NCI-H1436 (cell line): ENCODE measurements at places on chromosomes 6 and 20.

DNA sequence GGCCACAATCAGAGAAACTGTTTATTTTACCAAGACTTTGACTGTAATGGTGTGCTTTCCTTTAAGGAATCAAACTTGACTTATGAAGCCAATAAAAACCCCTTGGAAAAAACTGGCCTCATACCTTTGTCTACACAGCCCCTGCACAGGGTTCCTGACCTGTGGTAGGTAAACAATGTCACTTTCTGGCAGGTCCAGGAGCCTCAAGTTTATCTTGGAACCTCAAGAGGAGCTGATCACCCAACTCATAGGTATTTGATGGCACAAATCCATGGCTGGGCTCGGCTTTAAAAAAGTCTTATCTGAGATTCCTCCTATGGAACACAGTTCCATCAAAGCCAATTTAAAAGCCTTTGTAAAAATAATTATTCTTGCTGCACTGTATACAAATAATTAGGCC lies 61.0 kb downstream of the AGPAT4 start:
- no peak for DNase-seq

DNA sequence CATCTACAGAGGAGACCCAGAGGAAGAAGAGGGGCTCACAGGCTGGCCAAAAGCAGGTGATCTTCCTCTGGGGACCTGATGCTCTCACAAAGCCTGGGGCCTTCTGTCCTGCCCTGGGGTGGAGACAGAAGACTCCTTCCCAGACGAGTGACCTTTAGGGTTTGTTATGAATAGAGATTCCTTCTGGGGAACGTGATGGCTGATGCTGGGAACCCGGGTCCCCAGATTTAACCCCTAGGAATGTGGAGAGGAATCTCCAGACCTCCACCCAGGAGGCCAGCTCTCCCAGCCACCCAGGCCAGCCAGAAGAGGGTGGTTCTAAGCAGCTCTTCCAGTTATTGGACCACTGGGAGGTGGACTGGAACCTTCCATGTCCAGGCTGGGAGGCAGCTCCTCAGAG lies 16.8 kb upstream of the CCN5 start:
- DNase-seq: no peak

DNA sequence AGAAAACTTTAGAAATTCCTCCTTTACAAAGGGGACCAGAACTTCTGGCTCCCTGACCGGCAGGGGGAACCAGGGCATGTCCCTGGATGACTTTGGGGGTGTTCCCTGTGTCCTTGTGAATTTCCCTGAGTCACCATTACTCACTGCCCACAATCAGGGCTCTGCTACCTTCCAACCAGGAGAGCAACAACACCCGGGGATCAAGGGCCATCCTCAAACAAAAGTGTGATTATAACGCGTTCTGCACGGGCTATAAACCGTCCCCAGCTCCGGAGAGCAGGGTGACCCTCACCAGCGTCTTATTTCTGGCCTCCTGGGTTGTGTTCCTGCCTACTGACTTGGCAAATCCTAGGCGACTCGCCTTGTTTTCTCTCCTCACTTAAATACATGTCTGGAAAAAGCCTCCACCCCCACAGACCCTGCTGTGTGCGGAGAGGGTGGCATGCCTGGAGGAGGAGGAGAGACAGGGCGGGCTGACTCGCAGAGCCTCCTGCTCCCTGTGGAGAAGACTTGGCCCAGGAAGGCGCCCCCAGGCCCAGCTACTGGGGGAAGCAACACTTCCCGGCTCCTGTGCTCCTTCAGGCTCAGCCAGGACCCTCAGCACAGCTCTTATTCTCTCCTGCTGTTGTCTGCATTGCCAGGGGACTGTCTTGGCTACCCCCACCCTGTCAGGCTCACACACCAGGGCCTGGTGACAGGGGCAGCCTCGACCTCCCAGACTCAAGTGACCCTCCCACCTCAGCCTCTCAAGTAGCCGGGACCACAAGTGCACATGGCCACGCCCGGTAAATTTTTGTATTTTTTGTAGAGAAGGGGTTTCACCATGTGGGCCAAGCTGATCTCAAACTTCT lies 54.1 kb downstream of the FGD2 start:
- DNase-seq: no peak

DNA sequence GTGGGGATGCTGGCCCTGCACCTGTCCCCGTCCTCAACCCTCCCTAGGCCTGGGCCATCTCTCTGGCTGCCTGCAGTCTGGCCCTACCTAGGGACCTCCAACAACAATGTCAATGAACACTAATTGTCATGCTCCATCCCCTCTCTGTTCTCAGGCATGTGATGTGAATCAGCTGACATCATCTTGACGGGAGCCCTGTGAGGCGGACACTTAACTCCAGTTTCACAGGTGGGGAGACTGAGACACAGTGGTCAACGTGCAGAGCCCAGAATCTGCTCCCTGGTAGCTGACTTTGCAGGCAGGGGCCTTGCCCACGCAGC lies 762 bp upstream of the TCEA2 start:
- DNase-seq: no peak

GRCh38 chr6:132168961-132169360 lies 217.8 kb upstream of the CCN2 start:
- no peak for DNase-seq

DNA sequence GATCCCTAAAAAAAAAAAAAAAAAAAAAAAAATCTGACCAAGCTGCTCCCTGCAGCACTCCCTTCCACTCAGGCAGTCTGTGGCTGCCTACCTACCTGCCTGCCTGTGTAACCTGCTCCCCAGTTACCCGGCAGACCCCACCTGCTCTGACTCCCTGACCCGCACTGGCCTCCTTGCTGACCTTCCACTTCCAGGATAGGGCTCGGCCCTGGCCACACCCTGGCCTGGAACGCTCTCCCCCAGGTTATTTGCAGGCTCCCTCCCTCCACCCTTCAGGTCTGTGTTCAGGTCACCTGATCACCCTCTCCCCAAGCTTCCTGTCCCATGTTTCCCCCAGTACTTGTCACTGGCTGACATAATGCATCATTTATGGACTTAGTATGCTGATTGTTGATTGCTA lies 134.3 kb downstream of the SLC23A2 start:
- DNase-seq: no peak

DNA sequence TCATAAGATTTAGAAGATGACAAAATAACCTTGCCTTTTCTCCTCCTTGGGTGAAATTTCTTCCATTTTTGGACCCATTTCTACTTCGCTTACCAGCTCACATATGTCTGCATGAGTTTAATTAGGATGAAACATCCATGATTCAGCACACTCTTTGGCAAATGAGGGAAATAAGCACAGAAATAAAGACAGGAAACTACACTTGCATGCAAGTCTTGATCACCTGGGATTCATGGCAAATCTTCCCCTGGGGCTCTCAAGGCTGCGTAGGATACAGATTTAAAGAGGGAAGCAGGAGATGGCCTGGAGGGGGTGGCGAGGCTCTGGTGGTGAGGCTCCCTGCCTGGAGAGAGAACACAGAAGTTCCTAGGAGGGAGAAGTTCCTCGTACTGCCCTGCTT lies 147.8 kb downstream of the EDN3 start:
- no peak for DNase-seq

- no peak for DNase-seq
These were observed 128.4 kb upstream of the SGK1 start for GRCh38 chr6:134446218-134446848.

DNA sequence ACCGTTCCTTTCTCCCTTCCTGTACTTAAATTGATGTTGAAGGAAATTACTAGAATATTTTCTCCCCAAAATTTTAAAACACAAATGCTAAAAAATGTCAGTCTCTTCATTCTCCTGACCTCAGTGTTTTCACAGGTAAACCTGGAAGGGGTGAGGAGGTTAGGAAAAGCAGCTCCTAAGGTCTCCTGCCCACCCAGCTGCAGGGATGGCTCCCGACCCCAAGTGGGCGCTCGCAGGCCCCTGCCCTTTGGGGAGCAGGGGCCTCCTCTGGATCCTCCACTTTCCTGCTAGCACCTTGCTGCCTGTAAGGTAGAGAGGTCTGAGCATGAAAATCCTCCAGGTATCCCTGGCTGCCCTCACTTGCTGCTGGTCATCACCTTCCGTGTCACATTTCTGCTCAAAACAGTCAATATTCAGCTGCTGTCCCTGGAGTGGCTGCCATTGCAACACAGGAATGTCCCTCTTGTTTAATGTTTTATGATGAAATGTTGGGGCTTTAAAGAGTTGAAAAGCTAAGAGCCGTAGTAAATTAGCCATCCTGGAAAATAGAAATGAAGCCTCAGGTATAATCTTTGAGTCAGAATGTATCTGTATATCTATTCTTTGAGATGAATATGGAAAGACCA lies 10.9 kb upstream of the HSP90AB1 start:
- no peak for DNase-seq

DNA sequence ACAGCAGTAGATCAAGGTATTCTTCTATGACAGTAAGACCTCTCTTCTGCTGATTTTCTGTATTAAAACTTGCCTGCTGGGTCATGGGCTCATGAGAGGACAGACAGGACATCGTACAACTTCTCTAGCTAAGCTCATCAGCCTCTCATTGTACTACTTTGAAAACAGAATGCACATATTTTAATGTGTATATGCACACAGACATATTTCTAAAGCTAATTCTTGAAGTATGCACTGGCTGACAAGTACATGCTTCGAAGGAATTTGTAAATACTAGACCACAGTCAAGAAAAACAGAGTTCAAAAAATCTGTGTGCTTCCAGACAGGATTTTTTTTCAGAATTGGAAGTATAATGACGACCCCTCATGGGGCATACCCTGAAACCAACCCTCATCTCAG lies 81.7 kb upstream of the CD83 start:
- no peak for DNase-seq

DNA sequence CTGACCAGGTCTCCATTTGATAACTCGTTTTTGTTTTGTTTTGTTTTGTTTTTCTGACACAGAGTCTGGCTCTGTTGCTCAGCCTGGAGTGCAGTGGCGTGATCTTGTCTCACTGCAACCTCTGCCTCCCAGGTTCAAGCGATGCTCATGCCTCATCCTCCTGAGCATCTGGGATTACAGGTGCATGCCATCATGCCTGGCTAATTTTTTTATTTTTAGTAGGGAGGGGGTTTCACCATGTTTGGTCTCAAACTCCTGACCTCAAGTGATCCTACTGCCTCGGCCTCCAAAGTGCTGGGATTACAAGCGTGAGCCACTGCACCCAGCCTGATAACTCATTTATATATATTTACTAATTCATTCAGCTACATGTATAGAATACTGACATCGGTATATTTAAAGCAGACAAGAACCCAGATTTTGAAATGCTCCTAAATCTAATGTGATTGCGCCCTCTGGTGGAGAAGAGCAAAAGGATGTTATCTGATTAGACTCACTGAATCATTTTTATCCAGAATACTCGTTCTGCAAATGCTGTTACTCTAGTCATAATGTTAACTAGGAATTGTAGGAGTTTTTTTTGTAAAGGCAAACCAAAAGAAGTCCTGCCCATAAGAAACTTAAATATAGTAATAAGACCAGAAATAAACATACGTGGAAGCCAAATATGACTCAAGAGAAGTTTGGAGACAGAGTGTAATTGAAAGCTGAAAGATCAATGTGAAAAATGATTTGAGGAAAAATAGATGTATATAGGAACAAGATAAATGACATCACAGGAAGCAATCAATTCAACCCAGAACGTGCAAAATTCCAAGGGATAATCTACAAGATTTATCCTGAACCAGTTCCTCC lies 5.3 kb upstream of the COL12A1 start:
- peak; percentile 68 for DNase-seq

GRCh38 chr6:125275779-125276178 lies 26.0 kb downstream of the HDDC2 start:
- DNase-seq: no peak

DNA sequence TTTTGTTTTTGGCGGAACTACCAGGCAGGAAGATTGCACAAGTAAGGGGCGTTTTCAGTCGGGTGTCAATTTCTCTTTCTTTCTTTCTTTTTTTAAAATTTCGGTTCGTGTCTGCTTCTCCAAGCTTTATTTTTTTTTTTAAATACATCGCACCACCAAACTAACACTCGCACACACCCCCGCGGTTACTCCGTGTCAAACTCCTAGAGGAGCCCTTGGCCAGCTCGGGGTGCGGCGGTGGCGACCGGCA lies 338 bp downstream of the UTRN start:
- no peak for DNase-seq

DNA sequence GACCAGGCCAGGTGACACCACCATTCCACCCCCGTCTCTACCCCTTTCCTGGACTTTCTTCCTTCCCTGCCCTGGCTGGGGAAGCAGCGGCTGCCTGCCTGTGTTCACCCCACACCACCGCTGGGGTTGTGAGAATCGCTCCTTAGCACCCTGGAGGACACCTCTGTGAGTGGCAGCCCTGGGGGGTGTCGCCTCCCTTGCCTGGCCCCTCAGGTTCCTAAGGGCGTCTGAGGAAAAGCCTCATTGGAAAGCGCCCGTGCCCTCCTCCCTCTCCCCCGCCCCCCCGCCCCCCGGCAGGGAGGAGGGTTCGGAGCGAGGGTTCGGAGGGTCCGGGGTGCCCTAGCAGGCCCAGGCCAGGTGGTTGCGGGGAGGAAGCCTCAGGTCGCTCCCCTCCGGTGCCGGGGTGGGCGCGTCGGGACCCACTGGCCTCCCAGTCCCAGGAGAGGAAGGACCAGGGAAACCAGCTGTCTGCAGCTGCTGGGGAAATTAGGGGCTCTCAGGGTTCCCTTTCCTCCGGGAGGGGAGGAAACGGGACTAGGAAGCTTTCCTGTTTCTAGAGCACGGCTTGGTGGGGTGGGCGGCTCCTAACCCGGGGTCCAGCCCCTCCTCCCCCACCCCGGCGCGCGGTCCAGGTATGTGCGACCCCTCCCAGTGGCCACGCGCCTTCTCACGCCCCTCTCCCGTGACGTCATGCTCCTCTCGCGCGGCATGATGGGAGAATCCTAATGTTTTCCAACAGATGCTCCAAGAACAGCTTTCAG lies at the start of gene PHACTR3:
Gene PHACTR3, plus strand, starts transcription at position 760 of the 761 bp plus-strand sequence. CDS start 475 bp downstream, outside the sequence.
- DNase-seq: no peak

GRCh38 chr6:161228921-161229591 lies 44.8 kb downstream of the AGPAT4 start:
- DNase-seq: no peak

DNA sequence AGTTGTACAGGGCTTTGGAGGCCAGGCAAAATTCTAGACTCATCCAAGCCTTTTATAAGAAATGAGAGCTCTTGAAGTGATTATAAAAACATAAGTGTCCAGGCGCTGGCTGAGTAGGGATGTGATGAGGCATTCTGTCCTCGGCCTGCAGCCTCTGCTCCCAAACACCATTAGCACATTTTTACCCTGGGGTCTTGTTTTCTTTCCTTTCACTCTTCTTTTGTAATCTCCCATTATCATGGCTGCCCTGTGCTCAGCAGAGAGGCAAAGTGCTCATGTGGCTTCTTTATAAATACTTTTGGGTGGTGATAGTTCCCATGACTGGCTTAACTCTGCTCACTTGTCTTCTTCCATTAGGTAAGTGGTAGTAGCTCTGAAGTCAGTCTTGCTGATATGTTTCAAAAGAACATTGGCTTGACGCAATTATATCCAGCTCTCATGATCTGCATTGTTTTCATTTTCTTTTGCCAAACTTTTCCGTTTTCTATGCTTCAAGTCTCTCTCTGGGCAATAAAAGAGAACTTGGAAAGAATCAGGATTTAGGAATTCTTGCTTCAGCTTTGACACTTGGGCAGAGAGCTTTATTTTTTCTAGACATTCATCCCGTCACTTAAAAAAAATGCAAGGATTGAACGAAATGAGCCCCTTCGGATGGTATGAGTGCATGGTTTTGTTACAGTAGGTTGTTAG lies 61.1 kb downstream of the CAP2 start:
- no peak for DNase-seq
